A549 treated with RU486 at 1 μM for 4 hours (cell line): ENCODE measurements at places on chromosomes 7 and 10. TPM values are rescaled to one million over a fixed set of nuclear protein-coding genes. Genes with fewer than 3 reads are reported as not detected.

TMEM270 gene
- 0.20 to 0.54 TPM in 2 of 5 replicates, not detected in the others for total RNA-seq

ATG9B gene
- total RNA-seq = 0.62 to 1.1 TPM (median 0.87 TPM) in 5 replicates

BLNK gene
- total RNA-seq = not detected in 5 replicates

PVRIG gene
- not detected in 5 replicates for total RNA-seq

CYP3A7 gene
- total RNA-seq = not detected in 5 replicates

SLC4A2 gene
- 182 to 287 TPM (median 275 TPM) in 5 replicates for total RNA-seq
